Inflammatory macrophage treated with lipopolysaccharide for 4 hours (primary cell): ENCODE measurements at places on chromosomes 4 and X.

- peak; percentile 82 for DNase-seq
Observed at GRCh38 chrX:40945361-40945713, 139.9 kb upstream of the USP9X start.

DNA sequence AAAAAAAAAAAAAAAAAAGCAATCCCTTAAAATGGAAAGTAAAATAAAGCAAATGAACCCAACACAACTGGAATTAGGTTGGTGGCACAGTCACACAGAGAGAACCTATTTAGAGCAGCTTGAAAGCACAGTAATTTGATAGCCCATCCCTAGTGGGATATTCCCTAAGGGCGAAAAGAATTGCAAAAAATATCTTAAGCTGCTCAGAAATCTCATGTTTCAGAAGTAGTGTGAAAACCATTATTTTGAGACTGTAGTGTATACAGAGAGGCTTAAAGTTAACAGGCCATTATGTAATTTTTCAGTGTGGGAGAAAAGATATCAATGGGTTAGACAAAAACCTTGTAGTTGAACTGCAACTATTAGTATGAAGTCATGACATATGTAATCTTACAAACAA, 40.0 kb upstream of the DHX15 start:
- no peak for DNase-seq

DNA sequence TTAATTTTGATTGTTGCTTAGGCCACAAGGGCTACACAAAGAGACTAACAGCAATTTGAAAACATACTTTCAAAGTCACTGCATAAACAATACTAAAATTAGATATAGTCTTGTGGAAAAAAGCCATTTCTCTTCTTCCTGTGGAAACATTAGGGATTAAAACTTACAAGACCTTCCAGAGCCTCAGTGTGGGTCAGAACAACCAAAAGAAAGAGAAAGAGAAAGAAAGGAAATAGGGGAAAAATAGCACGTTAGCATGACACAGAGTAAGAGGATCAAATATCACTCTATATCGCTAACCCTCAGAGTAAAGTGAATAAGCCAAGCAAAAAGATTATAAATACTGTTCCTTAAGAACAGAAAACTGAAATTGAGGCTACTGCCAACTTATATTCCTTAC, 127.8 kb upstream of the DIAPH2 start:
- DNase-seq = no peak

DNA sequence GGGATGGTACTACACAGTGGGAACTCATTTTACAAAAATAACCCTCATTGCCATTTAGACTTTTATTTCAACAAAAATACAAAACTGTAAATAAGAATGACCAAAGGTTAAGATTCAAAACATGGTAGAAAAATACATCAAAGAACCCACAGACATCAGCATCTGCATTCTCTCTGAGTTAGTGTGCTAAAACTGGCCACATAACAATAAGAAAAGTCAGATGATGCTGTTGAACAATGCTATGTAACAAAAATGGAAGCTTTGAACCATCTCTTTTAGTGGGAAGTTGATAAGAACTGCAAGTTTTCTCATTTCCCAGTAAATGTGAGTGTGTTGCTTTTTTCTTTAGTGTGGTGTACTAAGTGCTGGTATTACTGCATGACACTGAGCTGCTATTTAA, 888.4 kb upstream of the EPHA5 start:
- no peak for DNase-seq

DNA sequence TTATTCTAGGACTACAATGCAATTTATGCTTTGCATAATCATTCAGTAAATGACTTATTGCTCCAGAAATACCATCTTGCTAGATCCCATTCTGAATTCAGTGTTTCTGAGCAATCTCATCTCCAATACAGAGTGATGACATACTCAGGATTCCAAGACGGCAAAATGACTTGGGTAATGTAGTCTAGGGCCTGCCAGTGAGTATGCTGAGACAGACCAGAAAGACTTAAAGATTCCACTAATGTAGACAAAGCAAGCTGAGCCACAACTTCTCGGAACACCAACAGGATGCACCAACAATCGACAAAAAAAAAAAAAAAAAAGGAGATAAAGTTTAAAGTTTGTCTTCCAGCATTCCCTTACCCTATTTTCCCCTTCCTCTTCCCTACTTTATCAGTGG, 919 bp upstream of the SEC24B start:
- DNase-seq = peak; percentile 51
